ENCODE measurements at places on chromosomes 2 and 18.

- DNase-seq: no peak
Observed at GRCh38 chr2:150624001-150624401, 136.5 kb upstream of the RND3 start.

DNA sequence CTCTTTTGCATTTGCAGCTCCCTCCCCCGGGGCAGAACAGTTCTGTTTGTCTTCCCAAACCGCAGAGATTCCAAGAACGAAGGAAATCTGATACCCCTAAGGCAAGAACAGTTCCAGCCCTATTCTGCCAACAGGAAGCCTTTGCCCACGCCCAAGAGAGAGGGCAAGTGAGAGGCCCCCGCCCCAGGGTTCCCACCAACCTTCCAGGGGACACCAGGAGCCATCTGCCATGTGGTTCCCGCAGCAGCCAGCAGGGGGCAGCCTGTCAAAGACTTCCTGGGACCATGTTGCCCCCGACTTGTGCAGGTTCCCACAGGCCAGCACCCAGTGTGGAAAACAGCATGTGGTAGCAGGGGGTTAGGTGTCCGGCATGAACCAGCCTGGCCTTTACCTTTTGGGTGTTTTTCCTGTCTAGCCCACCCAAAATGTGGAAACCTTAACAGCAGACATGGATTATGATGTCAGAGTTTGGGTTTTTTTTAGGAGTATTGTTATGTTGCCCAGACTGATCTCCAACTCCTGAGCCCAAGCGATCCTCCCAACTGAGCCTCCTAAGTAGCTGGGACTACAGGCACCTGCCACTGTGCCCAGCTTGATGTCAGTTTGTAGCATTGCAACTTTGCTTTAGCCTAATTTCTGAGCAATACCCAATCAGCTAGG is 21.7 kb upstream of the EFHD1 start:
- peak; percentile 27 for DNase-seq

DNA sequence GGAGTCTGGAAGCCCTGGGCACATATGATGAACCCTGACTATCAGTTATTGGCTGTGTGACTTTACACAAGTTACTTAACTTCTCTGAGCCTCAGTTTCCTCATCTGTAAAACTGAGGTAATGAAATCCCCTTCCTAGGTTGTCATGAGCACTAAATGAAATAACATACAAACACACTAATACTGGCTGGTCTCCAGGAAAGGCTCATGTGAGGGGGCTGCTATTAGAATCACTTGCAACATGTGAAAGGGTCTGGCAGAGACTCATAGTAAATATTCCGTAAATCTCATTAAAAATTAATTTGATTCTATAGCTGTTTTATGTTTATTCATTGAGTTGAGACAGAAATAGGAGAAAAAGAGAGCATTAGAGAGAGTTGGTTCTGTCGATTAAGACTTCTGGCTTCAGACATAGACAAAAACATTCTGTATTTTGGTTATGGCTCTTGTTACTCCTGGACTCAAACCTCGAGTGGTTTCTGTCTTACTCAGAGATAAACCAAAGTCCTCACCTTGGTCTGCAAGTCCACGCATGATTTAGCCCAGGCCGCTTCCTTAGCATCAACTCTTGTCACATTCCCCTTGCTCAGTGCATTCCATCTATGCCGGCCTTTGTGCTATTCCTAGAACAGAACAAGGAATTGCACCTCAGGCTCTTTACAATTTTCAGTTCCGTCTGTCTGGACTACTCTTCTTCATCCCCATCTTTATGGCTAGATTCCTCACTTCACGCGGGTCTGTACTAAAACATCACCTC is 139.1 kb downstream of the NXPH2 start:
- DNase-seq: no peak

- no peak for DNase-seq
Observed at GRCh38 chr2:237344942-237345341, 69.0 kb downstream of the COL6A3 start.

GRCh38 chr18:48219810-48220499 is 189.2 kb downstream of the ZBTB7C start:
- no peak for DNase-seq

DNA sequence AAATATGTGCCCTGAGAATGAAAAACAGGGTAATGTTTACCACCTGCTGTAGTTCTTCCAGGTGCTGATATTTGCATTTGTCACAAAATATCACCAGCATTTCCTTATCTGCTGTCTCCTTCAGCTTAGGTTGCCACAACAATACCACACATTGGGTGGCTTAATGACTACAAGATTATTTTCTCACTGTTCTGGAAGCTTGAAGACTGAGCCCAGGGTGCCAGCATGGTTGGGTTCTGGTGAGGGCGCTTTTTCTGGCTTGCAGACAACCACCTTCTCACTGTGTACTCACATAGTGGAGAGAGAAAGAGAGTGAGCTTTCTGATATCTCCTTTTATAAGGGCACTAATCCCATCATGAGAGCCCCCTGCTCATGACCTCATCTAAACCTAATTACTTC is 407.5 kb upstream of the RGPD4 start:
- no peak for DNase-seq

GRCh38 chr2:236688563-236689392 is 119.2 kb downstream of the ACKR3 start:
- no peak for DNase-seq

DNA sequence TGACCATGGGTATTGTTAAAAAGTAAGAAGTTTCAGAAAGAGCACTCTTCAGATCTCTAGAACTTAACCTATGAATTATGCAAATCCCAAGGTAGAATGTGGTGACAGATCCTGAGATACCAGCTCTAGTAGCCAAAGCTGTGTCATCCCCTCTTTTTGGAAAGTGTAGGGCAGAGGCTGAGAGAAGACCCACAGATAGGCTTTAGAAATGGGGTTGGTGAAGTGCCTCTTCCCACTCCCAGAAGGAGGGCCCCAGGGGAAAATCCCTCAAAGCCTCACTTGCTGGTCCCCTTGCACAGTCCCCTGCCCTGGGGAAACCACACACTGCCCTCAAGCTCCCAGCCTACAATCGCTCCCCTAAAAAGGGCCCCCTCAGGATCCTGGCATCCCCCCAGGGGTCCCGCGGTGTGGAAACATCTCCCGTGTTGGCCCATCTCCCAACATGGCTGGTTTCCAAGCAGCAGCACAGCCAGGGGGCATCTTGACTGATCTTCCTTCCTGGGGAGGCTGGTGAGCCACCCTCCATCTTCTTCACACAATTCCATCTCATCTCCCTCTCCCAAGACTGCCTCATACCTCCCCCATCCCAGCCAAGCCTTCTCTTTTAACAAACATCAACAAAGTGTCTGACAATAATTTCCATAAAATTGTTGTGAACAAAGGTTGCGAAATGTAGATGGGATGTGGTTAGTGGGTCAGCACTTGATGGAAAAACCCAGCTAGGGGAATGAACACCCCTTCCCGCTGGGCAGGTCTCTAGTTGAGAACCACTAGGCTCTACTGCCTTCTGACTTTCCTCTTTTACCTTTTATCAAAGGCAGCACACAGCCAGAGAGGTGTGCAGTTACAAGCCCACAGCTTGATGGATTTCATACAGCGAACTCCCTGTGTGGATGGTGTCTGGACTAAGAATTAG is 25.1 kb downstream of the MAL start:
- DNase-seq: no peak

DNA sequence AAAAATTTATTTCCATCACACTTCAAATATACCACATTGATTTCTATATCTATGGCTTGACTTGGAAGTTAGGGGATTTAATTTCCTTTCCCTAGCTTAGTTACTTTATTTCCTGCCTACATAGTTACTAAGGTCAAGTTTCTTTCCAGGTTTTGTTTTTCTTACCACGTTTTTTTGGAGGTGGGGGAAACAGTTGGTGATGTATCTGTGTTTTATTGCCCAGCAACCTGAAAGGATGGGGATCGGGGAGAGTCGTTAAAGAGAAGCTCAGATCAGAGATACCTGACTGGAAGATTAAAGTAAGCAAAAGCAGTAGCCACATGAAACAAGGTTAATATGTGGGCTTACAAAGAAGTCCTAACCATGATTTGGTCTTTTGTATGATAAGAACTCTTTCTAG is 127.8 kb downstream of the OSBPL6 start:
- DNase-seq: no peak

GRCh38 chr2:103430191-103430590 is 668.4 kb downstream of the TMEM182 start:
- no peak for DNase-seq

GRCh38 chr18:45891806-45892205 is 66.3 kb downstream of the SIGLEC15 start:
- no peak for DNase-seq

GRCh38 chr2:167183931-167184330 is 295.7 kb downstream of the XIRP2 start:
- no peak for DNase-seq

DNA sequence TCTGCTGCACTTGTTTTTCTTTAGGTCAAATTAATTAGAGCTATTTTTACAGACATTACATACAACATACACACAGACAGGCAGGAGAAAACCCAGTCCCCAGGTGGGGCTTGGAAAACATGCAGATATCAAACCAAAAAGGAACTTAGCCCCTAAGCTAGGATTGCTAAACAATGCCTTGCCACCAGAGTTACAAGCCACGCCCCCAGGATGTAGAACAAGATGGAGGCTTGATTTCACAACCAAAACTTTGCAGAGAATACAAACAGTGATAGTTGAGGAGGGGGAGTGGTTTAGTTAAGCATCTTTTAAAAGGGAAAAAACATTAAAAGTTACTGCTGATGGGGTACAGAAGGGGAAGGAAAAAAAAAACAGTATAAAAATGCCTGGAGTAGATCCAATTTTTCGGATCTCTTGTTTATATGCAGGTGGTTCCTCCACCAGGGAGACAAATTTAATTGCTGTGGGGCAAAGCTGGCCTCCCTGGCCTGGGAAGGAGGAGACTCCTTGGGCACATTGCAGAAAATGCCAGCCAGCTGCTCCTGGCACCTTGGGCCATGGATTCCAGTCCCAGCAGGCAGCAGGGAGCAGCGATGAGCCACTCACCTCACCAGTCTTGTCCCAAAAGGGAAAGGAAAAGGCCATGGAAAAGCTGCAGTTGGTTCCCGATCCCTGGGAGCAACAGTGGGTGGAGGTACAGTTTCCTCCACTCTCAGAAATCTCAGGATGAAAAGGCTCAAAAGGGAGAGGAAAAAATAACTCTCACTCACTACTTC is 348.4 kb upstream of the REG3G start:
- DNase-seq: no peak

DNA sequence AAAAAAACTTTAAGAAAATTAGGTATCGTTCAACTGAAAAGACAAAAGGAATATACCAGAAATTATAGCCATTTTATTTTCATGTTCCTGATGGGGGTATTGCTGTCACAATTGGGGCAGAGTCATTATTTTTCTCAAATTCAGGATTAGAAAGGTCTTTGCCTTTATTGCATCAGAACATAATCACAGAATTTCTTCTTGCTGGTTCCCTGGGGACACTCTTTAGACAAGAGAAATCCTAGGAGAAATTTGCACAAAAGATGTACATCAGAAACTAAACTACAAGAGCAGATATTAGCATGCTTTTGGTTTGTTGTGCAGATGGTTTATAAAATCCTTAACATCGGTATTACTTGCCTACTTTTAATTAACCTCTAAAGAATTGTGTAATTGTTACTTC is 103.2 kb downstream of the NCOA1 start:
- DNase-seq: no peak

DNA sequence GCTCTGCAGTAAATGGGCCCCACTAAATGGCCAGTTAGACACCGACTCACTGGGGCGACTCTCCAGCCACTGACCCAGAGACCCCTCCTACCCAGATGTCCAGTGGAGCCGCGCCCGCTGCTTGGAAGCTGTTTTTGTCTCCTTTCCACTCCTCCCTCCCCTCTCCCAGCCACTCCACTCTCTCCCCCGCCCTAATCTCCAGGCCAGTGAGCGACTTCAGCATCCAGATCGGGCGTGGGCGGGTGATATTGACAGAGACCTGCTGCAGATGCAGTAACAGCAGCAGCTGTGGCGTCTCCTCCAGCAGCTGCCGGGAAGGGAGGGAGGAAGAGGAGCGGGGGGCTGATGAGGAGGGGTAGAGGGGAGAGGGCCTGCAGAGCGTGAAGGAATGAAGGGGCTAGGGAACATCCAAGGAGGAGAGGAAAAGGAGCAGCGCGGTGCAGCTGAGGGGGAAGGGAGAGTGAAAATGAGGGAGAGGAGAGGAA is at the start of gene SCN7A:
Gene SCN7A, minus strand, starts transcription at position 110 of the 485 bp plus-strand sequence. CDS start 16,553 bp downstream, outside the sequence.
- no peak for DNase-seq

DNA sequence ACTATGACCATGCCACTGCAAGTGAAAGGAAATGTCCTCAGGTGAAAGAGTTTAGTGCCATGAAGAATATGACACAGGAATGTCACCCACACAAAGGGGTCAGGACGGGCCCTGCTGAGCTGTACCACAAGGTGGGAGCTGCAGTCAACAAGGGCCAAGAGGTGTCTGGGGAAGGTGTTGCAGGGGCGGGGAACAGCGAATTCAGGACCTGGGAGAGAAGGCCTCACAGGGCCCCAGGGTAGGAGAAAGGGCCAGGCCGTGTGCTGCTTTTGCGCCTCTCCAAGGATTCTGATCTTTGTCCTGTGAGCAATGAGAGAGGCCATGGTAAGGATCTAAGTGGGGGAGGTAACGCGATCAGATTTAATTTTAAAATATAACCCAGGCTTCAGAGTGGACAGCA is 23.6 kb downstream of the CYB5A start:
- DNase-seq: no peak

DNA sequence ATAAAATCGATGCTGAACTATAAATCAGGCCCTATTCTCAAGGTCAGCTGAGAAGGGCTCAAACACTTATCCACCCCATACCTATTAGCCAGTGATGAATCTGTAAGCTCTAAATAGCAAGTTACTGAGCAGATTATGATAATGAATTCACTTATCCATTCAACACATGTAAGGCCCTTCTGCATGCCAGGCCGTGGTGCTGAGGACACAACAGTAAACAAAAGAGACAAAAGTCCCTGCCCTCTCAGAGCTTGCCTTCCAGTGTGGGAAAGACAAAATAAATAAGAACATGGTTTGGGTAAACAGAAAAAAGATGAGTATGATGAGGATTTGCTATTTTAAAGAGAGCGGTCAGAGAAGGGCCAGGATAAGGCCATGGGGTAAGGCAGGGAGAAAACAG is 11.7 kb downstream of the TTC32 start:
- DNase-seq: no peak

DNA sequence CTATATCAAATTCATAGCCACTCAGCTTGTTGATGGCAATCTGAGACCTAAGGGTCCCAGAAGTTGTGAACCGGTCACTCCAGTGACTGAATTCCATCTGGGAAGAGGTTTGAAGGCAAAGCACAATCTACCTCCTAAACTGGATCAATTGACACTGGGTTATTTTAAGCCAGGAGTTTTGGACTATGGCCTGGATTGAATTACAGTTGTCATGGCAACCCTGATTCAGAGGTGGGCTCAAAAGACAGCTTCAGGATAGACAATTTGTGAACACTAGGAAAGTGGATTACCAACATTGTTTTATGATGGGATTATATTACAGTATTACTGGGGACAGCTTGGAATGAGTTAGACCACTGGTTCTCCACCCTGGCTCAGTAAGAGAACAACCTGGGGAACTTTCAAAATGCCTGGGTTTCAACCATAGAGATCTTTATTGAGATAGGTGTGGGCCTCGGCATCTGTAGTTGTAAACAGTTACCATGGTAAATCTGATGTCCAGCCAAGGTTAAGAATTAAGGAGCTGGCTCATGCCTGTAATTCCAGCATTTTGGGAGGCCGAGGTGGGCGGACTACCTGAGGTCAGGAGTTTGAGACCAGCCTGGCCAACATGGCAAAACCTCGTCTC is 58.8 kb downstream of the MFSD6 start:
- no peak for DNase-seq
